CD4-positive, alpha-beta T cell (primary cell): ENCODE measurements at places on chromosomes 13 and 19.
A peak's percentile ranks its signal among the peaks of the same experiment; 100 is the strongest.

GRCh38 chr13:46629811-46630413, 76.9 kb downstream of the LRCH1 start:
- DNase-seq = no peak

GRCh38 chr13:33743438-33744368, 74.2 kb upstream of the RFC3 start:
- DNase-seq = peak; percentile 42

DNA sequence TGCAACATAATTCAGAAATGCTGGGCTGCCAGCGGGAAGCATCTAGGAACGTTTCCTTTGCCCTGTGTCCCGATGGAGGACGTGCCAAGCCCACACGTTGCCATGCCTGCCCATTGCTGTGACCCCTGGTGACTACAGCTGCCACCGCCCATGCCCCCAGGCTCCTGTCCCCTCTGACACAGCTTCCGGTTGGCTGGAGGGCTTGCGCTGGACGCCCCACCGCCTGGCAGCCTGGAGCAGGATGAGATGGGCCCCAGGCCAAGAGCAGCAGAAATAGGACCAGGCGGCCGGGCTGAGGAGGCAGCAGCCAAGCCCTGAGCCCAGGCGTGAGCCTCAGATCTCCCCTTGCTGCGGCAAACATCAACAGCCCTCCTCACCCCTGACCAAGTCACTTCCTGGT, 125.9 kb downstream of the COL4A2 start:
- no peak for DNase-seq

GRCh38 chr19:11092181-11092538, 2.9 kb downstream of the LDLR start:
- peak; percentile 46 for DNase-seq

GRCh38 chr19:41748012-41748411, 7.3 kb upstream of the CEACAM6 start:
- DNase-seq = no peak

DNA sequence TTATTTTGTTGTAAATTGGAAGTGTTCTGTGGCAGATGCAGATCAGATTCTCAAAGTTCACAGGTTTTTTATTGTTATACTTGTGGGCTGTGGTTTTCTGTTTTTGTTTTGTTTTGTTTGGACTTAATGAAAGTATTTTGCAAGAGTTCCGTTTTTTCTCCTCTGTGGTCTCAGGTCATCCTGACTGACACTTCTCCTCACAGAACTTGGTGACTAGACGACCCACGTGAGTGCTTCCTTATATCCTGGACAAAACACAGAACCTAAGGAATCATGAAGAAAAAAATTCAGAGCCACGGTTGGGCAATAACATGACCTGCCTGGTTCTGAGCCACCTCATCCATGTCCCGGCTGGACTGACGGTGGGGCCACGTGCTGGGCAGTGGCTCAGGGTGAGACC, 2.5 kb upstream of the RFPL4AL1 start:
- DNase-seq = no peak

DNA sequence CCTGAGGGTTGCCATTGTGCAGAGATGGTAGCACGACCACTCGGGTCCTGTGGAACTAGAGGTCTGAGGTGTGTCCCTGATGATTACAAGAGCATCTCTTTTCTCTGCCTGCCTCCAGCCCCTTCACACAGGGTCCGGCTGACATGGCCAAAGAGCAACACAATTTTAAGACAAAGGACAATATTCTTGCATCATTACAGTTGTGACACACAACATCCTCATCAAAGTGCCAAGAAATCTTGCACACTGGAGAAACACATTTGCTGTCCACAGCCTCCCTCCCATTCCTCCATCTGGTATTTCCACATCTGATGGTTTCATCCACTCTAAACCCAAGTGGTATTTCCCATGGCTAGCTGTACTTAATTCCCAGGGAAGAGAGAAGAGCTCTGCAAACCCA, 12.8 kb downstream of the COL4A1 start:
- no peak for DNase-seq

- DNase-seq = no peak
These were observed 174.1 kb downstream of the ZNF536 start for GRCh38 chr19:30546332-30546731.

- no peak for DNase-seq
These were observed 373.5 kb downstream of the UQCRFS1 start for GRCh38 chr19:28839455-28839854.

DNA sequence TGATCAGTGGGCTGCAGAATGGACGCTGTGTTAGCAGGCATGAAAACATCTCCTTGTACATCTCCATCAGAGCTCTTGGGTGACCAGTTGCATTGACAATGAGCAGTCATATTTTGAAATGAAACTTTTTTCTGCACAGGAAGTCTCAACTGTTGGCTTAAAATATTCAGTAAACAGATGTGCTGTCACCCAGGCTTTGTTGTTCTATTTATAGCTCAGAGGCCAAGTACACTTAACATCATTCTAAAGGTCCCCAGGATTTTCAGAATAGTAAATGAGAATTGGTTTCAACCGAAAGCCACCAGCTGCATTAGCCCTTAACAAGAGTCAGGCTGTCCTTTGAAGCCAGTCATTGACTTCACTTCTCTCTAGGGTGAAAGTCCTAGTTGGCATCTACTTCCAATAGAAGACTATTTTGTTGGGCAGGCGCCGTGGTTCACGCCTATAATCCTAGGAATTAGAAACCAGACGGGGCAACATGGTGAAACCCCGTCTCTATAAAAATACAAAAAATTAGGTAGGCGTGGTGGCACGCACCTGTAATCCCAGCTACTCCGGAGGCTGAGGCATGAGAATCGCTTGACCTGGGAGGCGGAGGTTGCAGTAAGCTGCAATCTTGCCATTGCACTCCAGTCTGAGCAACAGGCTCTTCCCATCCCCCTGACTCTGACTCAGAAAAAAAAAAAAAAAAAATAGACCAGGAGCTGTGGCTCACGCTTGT, 7.9 kb upstream of the PDE4A start:
- no peak for DNase-seq

- no peak for DNase-seq
These were observed 514.5 kb downstream of the IRS2 start for GRCh38 chr13:109271555-109272541.

- DNase-seq = no peak
These were observed 19.1 kb downstream of the CEBPG start for GRCh38 chr19:33392341-33393285.

- no peak for DNase-seq
These were observed 22.0 kb downstream of the POSTN start for GRCh38 chr13:37576601-37577000.

DNA sequence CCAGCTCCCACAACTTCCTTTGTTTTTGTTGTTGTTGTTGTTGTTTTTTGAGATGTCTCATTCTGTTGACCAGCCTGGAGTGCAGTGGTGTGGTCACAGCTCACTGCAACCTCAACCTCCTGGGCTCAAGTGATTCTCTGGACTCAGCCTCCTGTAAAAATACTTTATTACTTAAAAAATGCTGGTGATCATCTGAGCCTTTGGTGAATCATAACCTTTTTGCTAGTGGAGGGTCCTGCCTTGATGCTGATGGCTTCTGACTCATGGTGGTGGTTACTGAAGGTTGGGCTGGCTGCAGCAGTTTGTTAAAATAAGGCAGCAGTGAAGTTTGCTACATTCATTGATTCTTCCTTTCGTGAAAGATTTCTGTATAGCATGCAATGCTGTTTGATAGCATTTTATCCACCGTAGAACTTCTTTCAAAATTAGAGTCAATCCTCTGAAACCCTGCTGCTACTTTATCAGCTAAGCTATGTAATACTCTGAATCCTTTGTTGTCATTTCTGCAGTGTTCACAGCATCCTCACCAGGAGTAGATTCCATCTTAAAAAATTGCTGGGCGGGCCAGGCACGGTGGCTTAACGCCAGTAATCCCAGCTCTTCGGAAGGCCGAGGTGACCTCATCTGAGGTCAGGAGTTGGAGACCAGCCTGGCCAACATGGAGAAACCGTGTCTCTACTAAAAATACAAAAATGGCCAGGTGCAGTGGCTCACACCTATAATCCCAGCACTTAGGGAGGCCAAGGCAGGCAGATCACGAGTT, 18.0 kb downstream of the ARHGAP35 start:
- DNase-seq = no peak

GRCh38 chr19:15971224-15971780, 22.5 kb downstream of the OR10H4 start:
- DNase-seq = no peak

- DNase-seq = no peak
These were observed 1.6 kb downstream of the MYH14 start for GRCh38 chr19:50204811-50205675.

GRCh38 chr19:42092350-42092749, 16.4 kb downstream of the ZNF574 start:
- DNase-seq = no peak

- DNase-seq = no peak
These were observed 84.7 kb downstream of the SHISA2 start for GRCh38 chr13:25967144-25967543.

DNA sequence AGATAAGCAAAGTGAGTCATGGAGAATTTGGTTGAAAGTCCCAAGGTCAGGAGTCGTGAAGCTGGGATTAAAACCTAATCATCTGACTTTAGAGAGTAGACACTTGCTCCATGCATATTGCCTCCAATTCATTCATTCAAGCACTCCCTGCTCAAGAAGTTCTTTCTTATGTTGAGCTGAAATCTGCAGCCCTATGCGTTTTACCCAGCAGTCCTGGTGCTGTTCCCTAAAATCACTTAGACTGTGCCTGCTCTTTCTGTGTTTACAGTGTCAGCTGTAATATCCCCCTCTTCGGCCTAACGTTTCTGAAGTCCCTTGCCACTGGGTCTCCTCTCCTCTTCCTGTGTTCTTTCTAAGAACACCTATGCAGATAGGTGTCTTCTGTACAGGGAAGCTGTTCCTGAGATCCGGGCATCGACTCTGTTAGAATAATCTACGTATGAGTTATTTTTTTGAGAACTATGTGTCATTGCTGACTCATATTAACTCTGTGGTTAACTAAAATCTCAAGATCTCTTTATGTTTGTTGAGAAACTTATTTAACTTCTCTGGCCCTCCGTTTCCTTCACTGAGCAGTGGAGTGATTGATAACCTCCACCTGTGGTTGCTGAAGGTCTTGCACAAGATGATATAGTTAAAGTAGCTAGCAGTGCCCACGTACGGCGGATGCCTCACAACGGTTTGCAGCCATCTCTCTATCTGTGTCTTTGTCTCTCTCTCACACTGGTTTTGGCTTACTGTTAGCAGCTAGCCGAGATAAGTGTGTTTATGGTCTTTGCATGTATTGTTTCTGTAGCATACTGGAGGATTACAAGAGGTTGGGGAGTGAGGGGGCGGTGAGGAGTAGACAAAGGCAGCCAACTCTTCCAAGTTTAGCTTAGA, 4.7 kb downstream of the ALOX5AP start:
- peak; percentile 70 for DNase-seq

GRCh38 chr19:3547767-3548282, 8.9 kb downstream of the TEKTIP1 start:
- DNase-seq = no peak

DNA sequence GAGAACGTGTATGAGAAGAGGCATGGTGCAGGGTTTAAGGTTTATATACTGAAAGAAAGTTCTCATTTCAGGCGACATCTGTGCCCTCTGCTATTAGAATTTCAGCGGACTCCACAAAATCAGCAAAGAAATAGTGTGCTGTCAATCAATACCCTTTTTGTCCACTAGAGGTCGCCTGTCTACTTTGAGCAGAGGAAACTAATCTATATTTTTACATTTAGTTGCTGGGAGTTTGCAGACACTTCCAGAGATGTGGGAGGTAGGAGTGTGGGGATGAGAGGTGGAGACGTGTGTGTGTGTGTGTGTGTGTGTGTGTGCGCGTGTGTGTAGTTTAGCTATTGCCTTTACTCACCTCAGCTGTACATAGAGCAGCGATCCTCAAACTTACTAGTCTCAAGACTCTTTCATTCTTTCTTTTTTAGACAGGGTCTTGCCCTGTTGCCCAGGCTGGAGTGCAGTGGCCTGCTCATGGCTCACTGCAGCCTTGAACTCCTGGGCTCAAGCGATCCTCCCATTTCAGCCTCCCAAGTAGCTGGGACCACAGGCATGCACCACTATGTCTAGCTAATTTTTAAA, 9.7 kb downstream of the INAFM1 start:
- no peak for DNase-seq

GRCh38 chr19:12912571-12912970, 6.5 kb downstream of the SYCE2 start:
- DNase-seq = no peak
